Activated naive CD4-positive, alpha-beta T cell treated with anti-CD3 and anti-CD28 coated beads, Interleukin-2, amount 50 U/mL, for 16 hours (primary cell): ENCODE measurements at places on chromosomes 1 and 21.

- DNase-seq: no peak
These were observed 76.4 kb upstream of the MARK1 start for GRCh38 chr1:220451532-220451931.

GRCh38 chr1:231931846-231932454 is 305.4 kb downstream of the DISC1 start:
- DNase-seq: peak; percentile 32

DNA sequence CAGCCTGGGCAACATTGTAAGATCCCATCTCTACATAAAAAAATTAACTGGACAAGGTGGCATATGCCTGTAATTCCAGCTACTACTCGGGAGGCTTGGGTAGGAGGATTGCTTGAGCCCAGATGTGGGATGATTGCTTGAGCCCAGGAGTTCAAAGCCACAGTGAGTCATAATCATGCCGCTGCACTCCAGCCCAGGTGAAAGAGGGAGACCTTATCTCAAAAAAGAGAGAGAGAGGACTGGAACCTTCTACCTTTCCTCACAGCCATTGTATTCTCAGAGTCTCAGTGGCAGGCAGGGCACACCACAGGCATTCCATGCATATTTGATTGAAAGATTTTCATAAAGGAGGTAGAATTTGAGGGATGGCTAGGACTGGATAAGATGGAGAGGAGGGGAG is 78.4 kb downstream of the KIF14 start:
- no peak for DNase-seq

- DNase-seq: peak; percentile 26
These were observed 4.3 kb downstream of the TCHH start for GRCh38 chr1:152110860-152111514.

- DNase-seq: no peak
These were observed 2.5 kb downstream of the MRPL9 start for GRCh38 chr1:151760597-151761385.

DNA sequence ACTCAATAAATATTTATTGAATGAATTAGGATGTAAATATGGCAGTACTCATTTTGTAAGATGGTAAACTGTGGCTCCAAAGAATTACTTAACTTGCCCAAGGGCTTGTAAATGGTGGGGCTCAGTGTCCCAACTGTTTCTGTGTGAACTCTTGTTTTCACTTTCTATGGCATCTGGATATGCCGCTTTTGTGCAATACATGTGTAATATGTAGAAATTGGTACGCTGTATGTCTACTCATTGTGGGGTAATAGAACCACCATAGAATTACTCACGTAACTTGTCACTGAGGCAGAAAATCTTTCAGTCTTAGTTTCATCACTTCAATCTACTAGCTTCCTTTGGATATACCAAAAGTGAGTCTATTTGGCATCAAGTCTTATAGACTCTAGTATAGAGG is 977 bp downstream of the PRPF3 start:
- DNase-seq: peak; percentile 14

DNA sequence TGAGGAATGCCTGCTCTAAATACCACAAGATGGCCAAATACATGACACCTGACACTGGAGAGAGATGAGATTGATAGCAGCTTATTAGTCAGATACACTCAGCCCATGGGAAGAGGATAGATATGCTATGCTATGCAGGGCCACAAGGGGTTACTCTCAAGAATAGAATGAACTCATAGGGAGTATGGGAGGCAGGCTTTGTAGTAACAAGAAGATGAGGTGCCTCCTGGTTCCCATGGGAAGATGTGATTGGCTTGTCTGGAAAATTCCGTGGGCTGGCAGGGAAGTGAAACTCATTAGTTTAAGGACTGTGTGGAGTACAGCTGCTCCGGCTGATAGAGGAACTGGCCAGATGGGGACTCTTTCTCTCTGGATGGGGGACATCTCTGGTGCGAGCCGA is 16.5 kb downstream of the CCDC30 start:
- DNase-seq: no peak

GRCh38 chr1:225677350-225678124 is 24.6 kb upstream of the ENAH start:
- no peak for DNase-seq

DNA sequence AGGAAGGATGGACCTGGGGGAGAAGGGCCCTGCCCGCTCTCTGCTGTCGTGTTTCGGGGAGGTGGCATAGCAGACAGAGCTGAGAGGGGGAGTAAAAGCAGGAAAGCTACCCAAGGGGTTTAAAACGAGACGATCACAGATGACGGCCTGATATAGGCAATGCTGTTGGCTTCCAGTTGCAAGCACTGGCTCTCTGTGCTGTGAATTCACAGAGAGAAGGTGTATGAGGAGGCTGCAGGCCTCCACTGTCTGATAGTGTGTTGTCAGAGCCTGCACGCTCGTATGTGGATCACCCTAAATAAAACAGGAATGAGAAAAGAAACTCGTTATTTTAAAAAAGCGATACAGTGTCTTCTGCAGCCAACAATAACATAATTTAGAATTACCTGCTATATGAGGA is 57.4 kb downstream of the LGR6 start:
- no peak for DNase-seq

GRCh38 chr1:240122639-240123613 is 31.2 kb downstream of the FMN2 start:
- no peak for DNase-seq

DNA sequence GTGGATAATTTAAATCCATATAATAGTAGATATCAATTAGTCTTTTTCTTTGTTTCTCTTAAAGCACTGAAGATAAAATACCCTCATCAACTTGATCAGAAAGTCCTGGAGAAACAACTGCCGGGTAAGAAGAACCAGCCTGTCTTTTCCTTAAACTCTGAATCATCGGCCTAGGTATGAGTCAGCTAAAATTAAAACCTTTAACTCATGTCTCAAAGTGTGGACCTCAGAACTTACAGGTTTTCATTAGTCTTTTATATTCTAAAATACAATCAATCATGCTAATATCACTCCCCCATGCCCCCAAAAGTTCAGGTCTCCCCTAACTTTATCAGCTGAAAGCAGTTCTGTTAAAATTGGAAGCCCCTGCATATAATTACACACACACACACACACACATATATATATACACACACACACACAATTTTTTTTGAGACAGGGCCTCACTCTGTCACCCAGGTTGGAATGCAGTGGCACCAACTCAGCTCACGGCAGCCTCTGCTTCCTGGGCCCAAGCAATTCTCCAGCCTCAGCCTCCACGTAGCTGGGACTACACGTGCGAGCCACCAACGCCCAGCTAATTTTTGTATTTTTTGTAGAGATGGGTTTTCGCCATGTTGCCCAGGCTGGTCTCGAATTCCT is 61.3 kb downstream of the B3GALNT2 start:
- DNase-seq: no peak

DNA sequence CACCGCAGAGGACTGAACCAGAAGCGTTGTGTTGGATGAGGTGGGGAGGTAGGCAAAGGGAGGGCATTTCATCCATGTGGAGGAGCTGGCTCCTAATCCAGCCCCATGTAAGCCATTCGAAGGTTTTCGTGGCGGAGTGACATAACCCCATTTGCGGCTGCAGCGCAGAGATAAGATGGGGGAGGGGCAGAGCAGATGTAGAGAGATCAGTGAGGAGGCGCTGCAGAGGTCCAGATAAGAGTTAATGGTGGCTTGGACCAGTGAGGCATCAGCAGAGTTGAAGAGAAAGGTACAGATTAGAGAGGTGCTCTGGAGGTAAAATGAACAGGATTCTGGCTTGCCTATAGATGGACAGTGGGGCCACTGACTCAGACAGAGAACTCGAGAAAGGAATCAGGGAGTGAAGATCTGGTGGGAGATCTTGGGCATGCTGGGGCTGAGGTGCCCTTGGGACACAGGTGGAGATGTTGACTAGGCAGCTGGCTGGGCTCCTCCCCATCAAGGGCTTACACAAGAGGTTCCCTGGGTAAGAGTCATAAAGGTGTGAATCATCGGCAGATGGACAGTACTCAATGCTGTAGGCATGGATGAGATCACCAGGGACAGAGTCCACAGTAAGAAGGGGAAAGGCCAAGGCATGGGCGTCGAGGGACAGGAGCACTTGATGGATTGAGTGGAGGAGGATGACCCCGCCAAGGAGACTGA is 7.8 kb upstream of the PTPRF start:
- no peak for DNase-seq

GRCh38 chr1:153769221-153769620 is 6.0 kb upstream of the SLC27A3 start:
- DNase-seq: no peak

DNA sequence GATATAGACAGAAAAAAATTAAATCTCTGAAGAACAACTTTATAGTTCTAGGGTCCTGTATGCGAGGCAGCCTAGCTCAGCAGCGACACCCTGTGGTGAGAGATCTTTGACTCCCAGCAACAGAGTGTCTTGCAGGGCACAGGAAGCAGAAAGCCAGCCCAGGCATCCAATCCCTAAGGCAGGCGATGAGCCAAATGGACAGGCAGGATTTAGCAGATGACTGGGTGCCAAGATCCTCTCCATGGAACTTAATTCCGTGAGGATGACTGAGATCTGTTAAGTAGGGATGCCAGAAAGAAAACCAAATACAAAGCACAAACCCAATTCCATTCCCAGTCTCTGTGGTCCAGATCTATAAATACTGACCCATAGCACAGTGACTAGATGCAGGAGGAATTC is 38.8 kb downstream of the HLCS start:
- DNase-seq: peak; percentile 73

DNA sequence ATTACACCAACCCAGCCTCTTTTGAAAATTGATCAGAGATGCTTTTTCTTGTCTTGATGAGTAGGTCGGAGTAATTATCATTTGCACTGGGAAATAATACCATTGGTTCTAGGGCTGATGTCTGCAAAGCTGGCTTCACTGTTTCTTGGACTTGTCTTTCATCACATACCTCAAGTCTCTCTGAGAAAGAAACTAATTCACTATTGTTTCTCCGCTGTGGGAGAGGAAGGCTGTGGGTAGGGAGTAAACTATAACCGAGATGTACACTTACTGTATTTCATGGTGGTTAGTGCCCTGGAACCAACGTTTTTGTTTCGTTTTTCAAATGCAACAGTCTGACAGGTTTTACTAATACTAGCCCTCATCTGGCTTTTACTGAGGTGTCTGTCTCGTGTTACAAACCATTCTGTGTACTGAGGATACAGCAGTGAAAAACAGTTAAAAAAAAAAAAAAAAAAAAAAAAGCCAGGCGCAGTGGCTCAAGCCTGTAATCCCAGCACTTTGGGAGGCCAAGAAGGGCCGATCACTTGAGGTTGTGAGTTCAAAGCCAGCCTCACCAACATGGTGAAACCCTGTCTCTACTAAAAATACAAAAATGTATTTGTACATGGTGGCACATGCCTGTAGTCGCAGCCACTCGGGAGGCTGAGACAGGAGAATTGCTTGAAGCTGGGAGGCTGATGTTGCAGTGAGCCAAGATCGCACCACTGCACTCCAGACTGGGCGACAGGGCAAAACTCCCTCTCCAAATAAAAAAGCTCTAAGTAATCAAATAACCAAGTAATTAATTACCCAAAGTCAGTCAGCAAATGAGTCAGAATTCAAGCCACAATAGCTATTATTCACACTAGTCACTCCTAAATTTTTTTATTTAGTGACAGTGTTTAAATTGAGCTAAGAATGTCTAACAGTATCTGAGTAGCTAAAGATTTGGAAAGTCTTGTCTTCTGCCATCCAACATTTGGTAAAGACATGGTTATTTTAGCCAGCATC is 23.3 kb downstream of the TOMM20 start:
- no peak for DNase-seq

DNA sequence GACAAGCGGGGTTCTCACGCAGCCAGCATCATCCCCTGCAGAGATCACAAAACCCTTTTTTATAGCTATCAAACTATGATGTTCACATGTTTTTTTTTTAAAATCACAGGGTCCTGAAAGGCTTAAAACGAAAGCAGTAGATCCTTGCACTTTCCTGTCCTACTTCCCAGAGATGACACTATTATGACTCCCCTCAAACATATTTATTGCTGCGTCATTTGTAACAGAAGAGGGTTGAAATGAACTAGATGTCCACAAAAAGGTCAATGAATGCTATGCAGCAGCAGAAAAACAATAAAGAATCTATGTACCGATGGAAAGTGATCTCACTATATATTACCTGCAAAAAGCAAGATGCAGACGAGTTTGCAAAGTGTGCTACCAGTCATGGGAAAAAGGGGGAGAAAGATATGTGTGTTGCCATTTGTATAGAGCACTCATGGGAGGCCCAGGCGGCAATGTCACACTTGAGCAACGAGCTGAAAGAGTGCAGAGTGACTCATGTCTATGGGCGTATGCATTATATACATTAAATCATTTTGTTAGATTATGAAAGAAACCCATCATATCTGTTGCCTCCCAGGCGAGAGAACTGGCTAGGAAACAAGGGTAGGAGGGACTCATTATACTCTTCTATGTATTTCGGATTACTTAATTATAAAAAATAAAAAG is 68.9 kb upstream of the PARP1 start:
- DNase-seq: no peak

DNA sequence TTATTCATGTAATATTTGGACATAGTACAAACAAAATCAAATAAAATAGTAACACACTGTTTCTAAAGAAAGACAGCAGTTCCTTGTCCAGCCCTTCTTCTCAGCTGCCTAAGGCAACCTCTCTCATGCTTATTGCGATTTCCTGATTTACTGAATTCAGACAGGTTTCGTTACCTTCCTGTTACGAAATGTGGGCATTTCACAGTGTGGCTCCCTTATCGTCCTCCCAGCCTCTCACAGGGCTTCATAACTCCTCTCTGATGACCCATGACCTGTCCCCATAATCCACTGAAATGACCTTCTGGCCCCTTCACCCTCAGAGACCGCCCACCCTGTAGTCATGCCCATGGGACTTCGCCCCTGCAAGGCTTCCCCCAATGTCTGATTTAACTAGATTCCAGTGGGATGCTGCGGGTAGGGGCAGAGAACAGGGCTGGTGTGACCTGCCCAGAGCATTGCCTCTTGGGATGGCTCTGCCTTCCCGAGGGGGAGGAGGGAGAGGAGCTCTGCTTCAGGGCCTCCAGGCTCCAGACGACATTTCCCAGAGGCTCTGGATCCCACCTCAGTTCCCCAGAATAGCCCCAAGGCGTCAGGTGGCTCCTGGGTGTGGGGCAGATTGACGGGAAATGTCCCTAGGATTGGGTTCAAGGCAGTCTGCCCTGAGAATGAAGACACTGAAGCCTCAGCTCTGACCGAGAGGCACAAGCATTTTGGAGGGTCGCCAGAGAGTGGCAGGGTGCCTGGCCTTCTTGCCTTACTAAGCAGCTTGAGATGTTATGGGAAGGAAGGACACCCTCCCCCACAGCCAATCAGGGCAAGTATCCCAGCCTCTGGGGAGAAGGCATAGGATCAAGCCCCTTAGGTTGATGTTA is 20.6 kb downstream of the PADI2 start:
- DNase-seq: no peak

DNA sequence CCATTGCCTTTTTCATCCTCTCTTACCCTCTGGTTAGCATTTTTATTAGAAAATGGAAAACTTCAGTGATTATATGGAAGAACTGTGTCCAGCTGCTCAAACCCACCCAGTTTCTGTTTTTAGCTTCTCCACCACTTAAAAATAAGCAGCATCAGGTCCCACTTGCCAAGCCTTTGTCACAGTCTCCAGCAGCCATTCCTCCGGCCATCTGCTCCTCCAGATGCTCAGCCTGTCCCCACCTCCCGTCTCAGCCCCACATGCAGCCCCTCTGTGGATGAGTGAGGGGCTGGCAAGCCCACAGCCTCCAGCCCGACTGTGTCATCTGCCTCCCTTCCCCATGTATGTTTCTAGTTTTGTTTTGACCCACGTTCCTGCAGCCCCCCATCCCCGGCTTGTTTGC is 289.7 kb downstream of the HHAT start:
- no peak for DNase-seq

GRCh38 chr1:47824716-47825115 is 172.5 kb downstream of the TRABD2B start:
- no peak for DNase-seq
